DMS 273 treated with DMSO at 0.1 percent for 48 hours (cell line): ENCODE measurements at places on chromosomes 16 and 17.

DNA sequence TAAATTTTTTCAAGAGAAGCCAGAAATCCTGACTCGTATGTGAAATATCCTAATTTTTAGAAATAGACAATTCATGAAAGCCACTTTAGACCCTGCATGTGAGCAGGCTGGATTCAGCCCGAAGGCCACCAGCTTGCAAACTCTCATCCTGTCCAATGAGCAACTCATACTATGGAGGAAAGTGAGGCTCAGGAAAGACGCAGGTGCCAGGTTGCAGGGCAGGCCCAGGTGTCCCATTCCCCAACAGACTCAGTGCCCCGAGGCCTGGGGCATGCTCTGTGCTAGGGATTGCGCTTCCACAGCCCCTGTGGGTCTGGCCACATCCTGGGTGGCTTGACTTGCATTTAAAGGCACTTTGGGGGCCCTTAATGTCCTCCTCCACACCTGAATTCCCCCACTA is 16.7 kb upstream of the RASD1 start:
- DNase-seq: no peak

DNA sequence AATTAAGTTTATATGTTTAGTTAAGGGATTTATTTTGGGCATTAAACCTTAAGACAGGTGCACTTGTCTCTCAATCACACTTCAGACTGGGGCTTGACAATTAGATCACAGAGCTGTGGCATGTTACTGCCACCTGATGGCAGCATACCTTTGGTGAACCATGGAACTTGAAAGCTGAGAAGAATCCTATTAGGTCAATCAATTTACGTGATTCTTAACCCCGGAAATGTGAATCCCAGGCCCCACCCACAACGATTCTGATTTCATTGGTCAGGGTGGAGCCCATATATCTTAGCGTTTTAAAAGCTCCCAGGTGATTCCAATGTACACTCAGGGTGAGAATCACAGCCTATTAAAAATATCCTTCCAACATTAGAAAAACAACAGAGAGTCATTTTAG is 91.0 kb downstream of the GSG1L start:
- DNase-seq: peak; percentile 54

- no peak for DNase-seq
Measured at GRCh38 chr17:21573961-21574610, 118.2 kb upstream of the KCNJ18 start.

DNA sequence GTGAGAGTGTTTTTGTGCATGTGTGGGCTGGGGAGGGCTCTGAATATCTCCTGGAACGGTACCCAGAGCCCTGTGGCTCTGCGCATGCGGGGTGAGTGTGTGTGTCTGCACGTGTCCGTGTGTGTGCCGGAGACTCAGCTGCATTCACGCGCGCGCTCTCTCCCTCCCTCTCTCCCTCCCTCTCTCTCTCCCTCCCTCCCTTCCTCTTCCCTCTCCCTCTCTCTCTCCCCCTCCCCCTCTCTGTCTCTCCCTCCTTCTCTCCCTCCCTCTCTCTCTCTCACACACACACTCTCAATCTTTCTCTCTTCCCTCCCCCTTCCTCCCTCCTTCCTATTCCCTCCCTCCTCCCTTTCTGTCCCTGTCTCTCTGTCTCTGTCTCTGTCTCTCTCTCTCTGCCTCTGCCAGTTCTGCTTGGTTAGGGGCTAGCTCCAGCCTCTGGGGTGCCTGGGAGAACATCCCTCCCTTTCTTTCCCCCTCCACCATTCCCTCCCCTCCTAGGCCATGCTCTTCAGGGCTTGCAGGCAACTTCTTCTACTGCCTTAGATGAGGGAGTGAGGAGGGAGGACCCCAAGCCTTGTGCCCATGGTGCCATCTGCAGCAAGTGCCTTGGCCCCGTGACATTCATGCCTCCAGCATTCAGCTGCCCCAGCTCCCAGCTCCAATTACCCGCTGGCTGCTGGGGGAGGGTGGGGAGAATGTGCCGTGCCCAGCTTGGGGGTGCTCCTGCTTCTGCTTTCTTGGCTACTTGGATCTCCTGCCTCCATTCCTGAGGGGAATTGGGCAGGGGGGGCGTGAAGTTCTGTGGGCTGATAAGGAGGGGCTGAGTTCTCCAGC is 6.4 kb downstream of the THRA start:
- DNase-seq: peak; percentile 72

DNA sequence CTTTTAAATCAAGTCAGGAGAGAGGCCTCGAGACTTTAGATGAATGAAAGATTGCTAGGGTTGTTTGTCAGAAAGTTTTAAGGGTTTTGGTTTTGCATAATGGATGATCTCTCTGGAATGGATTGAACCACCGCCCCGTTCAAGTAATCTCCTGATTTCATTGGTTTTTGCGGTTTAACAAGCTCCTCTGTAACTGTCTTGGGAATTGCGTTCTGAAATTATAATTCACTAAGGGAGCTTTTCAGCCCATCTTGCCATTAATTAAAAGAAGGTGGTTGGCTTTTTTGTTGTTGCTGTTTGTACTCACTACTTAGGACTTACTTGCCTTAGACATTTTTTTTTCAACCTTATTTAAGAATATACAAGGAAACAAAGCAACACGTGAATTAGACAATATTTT is 8.8 kb downstream of the HS3ST4 start:
- DNase-seq: no peak

DNA sequence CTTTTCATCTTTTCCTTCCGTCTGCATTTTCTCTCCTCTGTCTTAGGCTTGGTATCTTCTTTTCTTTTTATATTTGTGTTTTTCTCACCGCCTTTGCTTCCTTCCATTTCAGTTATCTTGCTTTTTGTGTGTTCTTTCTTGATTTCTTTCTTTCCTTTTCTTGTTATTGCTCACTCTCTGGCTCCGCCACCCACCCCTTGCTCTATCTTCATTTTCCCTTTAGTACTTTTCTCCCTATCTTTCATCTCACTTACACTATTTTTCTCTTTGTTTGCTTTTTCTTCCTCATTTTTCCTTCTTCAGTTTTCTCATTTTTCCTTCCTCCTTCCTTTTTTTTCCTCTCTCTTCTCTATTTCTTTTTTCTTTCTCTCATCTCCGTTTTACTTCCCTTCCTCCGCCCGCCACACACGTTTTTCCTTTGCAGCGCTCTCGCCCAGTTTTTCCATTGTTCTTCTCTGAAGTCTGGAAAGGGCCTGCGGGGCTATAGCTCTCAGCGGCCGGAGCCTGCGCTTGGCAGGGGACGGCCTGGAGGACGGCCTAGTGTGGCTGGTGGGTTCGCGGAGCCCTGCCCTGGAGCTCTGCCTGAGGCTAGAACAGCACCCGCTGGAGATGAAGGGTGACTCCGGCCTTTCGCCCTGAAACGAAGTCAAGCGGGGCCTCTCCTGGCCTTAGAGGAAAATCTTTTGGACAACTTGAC is 5.2 kb upstream of the HOXB13 start:
- DNase-seq: no peak

- no peak for DNase-seq
Measured at GRCh38 chr17:13921841-13922776, 147.2 kb upstream of the COX10 start.

GRCh38 chr16:19219836-19220235 is 51.8 kb downstream of the SYT17 start:
- DNase-seq: no peak

- no peak for DNase-seq
Measured at GRCh38 chr17:1800712-1801111, 29.0 kb downstream of the SMYD4 start.

DNA sequence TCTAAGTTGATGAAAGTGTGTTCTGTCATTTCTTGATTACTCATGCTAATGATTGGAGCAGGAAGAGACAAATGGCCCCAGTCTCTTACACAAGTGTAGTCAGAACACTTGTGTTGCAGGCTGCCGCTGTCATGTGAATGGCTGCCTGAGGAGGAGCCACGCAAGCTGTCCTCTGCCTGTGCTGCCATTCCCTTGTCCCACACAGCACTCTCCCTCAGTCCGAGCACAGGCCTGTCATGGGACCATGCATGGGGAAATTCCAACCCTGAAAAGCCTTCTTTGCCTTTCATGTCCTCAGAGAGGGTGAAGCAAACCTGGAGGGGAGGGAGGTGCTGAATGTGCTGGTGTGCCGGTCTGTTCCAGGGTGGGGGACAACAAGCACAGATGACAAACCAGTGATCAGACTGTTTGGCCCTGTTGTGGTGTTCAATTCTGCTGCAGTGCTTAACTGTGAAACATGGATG is 109.4 kb downstream of the MRTFB start:
- DNase-seq: no peak

GRCh38 chr17:742147-742793 is 9.8 kb downstream of the GEMIN4 start:
- DNase-seq: no peak

GRCh38 chr17:80113033-80113484 is 11.7 kb downstream of the GAA start:
- no peak for DNase-seq

- no peak for DNase-seq
Measured at GRCh38 chr17:15397620-15398019, 56.2 kb upstream of the TEKT3 start.

DNA sequence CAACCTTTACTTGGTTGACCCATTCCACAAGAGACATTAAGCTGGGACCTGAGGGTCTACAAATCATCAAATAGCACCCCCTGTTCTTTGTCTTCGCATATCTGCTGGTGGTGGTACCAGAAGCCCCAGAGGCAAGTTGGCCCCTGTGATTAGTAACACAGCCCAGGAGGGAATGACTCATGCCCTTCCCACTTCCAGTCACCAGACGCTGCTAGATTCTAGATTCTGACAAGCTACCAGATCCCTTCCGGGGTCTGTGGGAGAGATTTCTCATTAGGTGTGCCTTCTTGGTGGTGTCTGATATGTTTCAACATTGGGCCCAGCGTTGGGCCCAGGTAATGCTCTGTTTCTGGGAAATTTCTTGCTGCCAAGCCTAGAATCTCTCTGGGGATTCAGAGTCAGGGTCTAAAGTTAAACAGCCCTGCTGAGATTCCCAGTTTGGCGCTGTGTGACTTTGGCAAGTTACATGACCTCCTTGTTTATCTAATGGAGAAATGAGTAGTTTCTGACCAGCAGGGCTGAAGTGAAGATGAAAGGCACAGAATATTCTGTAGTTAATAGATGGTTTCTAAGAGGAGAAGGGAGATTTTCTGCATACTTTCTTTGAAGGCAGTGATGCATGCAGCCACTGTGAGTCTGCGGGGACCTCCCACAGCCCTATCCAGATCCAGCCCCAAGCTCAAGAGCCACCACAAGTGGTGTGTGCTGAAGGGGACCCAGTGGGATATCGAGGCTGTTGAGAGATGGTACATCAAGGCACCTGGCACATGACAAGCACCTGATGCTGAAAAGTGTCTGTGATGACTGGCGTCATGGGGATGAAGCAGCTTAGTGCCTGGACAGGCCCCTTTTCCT is 3.9 kb downstream of the TRPV2 start:
- no peak for DNase-seq

GRCh38 chr16:87921236-87921773 is 15.0 kb downstream of the CA5A start:
- no peak for DNase-seq

GRCh38 chr16:73890186-73891128 is 406.2 kb upstream of the PSMD7 start:
- DNase-seq: no peak
